ENCODE measurements at places on chromosomes 2 and 18.

DNA sequence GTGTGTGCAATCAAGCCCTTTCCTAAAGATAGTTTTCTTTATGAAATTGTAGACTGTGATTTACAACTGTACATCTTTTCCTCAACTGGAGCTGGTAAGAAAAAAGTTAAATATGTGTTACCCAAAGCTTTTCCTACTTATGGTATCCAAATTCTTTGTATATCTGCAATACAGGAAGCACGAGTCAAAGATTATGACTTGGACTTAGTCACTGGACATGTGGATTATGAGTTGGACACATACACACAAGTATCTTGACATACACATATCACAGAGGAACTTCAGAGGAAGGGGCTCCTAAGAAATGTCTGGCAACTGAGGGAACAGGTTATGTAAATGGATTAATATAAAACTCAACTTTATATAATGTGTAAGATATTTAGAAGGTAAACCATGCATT lies 35.2 kb downstream of the PRELID3A start:
- no peak for DNase-seq

DNA sequence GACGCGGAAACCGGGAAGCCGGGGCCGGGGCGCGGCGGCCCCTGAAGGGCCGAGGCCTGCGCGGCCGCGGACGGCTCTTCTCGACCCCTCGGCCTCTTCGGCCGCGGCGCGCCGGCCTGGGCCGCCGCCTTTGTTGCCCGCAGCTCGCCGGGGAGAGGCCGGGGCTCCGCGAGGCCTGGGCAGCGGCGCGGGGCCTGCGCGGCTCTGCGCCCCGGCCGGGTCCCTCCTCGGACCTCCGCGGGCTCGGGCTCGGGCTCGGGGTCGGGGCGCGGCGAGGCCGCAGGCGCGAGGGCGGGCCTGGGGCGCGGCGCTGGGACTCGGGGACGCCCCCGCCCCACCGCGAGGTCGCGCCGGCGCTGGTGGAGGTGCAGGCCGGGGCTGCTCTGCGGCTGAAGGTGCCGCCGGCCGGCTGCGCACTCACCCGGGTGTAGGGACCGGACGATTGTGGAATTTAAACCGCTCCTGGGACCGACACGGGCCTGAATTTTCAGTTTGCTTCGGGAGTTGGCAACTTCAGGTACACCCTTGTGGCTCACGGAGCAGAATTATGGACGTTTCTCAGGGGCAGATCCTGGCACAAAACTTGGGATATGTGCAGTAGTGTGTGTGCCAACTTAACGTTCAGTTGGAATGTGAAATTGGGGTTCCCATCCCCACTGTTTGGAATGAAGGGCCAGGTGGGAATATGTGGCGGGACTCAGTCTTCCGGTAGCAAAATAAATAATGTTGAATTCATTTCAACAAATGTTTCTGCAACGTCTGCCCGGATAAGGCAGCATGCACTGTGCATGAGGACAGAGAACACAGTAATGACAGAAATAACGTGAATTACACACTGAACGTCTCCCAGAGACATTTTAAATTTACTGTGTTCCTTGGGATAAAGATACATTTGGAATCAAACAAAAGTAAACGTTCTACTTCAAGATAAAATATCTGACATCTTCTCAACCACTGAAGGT lies 787 bp downstream of the SOCS6 start:
- DNase-seq = peak; percentile 56

GRCh38 chr2:176157499-176158185 lies 535 bp downstream of the HOXD3 start:
- DNase-seq = peak; percentile 67

DNA sequence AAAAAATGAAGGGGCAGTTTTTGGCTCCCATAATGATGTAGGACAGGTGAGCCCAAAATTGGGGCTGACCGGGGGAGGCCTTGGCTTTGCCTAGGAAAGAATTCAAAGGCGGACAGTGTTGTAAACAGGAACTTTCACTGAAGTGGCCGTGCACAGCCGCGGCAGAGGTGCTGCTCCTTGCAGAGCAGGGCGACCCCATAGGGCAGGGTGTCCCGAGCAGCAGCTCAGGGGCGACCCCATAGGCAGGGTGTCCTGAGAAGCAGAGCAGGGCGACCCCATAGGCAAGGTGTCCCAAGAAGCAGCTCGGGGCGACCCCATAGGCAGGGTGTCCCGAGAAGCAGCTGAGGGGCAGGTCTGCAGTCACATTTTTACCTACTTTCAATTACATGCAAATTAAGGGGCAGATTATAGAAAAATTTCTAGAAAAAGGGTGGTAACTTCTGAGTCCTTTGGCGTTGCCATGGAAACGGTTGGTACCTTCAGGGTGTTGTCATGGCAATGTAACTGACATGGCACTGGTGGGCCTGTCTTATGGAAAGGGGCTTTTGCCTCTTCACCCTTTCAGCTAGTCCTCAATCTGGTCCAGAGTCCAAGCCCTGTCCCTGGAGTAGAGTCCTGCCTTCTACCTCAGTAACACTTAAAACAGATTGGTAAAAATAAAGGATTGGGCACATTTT lies 134.5 kb downstream of the FBXO15 start:
- no peak for DNase-seq

DNA sequence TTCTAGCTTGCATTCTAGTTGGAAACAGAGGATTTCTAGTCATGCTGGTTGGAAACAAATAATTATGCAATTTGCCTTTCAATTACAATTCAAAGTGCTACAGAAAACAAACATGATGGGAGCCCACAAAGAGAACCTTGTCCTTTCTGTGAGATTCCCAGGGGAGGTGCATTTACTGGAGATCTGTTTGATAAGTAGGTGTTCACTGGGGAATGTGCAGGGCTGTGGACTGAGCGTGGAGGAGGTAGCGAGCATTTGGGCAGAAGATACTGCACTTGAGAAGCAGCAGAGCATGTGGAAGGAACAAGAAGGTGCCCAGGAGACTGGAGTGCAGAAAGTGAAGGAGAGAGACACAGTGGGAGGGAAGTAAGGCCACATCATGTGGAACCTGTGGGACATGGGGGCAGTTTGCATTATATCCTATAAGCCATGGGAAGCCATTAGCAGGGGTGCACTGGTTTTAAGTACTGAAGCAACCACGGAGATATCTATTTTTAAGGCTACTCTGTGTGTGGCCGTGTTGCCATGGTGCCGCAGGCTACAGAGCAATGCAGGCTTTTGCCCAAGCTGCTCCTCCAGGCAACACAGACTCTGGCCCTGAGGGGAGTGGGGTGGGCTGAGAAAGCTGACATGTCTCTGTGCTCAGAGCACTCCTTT lies 154.0 kb downstream of the ANTXR1 start:
- DNase-seq = no peak

- no peak for DNase-seq
These were observed 21.0 kb downstream of the APOB start for GRCh38 chr2:21022792-21023367.
